ENCODE measurements at places on chromosomes 11 and 22. TPM values are rescaled to one million over a fixed set of nuclear protein-coding genes. Genes with fewer than 3 reads are reported as not detected.

CXCR5 gene
- total RNA-seq, result 4.1 TPM

DNA sequence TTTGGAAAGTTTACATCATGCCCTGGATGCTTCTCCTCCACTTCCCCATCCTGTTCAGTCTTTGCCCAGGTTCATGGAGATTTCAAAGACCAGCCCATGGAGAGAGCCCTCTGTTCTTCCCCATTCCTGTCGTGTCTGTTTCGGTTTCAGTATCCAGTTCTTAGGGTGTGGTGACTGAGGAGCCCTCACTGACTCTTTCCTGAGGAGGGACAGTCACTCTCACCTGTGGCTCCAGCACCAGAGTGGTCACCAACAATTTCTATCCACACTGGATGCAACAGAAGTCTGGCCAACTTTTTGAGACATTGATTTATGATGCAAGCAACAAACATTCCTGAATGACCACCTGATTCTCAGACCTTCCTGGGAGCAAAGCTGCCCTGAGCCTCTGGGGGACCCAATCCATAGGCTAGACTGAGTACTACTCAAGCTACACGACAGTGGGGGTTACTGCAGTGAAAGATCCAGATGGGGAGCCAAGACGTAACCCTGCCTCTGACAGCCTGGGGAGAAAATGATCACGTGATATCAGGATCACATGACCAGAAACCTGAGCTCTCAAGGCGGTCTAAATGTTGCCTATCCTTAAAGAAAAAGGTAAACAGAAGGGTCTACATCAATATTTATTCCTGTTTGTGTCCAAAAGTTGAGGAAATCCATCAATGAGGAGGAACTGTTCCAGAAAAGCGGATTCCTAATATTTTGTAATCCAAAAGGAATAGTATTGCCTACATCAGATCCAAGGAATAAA is 76.2 kb upstream of the VPREB1 start:
- H3K4me1 ChIP-seq, result no peaks in the 10 kb centered on the region
- peak; percentile 26 for DNase-seq
- H3K36me3 ChIP-seq, result no peaks in the 10 kb centered on the region
- H3K27me3 ChIP-seq, result no peaks in the 10 kb centered on the region
- peak overlapping the region; percentile 21 for H3K4me3 ChIP-seq

DNA sequence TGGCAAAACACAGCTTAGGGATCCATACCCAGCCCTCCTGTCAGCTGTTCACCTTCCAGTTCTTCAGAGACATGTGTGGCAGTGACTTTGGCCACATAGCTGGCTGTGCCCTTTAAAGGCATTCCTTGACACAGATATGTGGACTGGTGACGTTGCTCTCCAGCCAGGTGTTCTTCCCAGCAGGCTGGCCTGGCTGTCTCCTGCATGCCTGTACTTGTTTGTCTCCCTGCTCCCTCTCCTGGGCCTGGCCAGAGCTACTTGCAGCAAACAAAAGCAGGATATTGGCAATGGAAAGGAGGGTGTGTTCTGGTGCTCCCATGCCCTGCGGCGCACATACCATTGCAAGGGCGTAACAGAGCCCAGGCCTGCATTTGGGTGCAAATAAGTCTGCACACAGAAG is 38.3 kb downstream of the PIK3IP1 start:
- H3K27me3 ChIP-seq, result no peaks in the 10 kb centered on the region
- peak overlapping the region; percentile 52 for H3K27ac ChIP-seq
- H3K36me3 ChIP-seq, result no peaks in the 10 kb centered on the region
- H3K4me3 ChIP-seq, result no peak overlapping the region
- peak; percentile 73 for DNase-seq

GRCh38 chr11:124150684-124151083 is 32.5 kb upstream of the OR10D3 start:
- no peaks in the 10 kb centered on the region for H3K27me3 ChIP-seq
- no peaks in the 10 kb centered on the region for H3K36me3 ChIP-seq
- no peak overlapping the region for H3K27ac ChIP-seq
- no peaks in the 10 kb centered on the region for H3K4me1 ChIP-seq
- H3K4me3 ChIP-seq, result no peak overlapping the region

KCNQ1 gene
- 27.3 TPM for total RNA-seq

PDE2A gene
- total RNA-seq, result 41.9 TPM

- no peak overlapping the region for H3K4me3 ChIP-seq
- no peaks in the 10 kb centered on the region for H3K27me3 ChIP-seq
- DNase-seq, result no peak
- no peak overlapping the region for H3K27ac ChIP-seq
- no peaks in the 10 kb centered on the region for H3K36me3 ChIP-seq
Observed at GRCh38 chr11:72305891-72306585, 62.1 kb upstream of the PHOX2A start.

DNA sequence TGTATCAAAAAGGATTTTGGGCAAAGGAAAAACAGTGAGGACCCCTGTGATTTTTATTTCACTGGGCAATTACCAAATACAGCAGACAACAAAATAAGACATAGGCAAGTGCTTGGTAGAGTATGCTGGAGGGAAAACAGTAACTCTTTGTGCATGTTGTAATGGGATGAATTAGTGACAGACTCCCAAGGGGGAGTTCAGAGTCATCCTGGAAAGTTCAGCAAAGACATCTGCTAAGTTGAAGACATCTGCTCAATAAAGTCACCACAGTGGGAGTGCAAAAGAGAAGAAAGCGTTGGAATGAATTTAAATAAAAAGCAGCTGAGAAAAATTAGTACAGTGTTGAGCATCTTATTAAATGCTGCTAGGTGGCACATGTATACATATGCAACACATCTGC is 378.8 kb upstream of the ISX start:
- H3K36me3 ChIP-seq, result no peaks in the 10 kb centered on the region
- H3K27me3 ChIP-seq, result no peaks in the 10 kb centered on the region
- DNase-seq, result no peak
- no peak overlapping the region for H3K27ac ChIP-seq

SLC22A25 gene
- not detected for total RNA-seq

SCGB1A1 gene
- total RNA-seq, result not detected

DNA sequence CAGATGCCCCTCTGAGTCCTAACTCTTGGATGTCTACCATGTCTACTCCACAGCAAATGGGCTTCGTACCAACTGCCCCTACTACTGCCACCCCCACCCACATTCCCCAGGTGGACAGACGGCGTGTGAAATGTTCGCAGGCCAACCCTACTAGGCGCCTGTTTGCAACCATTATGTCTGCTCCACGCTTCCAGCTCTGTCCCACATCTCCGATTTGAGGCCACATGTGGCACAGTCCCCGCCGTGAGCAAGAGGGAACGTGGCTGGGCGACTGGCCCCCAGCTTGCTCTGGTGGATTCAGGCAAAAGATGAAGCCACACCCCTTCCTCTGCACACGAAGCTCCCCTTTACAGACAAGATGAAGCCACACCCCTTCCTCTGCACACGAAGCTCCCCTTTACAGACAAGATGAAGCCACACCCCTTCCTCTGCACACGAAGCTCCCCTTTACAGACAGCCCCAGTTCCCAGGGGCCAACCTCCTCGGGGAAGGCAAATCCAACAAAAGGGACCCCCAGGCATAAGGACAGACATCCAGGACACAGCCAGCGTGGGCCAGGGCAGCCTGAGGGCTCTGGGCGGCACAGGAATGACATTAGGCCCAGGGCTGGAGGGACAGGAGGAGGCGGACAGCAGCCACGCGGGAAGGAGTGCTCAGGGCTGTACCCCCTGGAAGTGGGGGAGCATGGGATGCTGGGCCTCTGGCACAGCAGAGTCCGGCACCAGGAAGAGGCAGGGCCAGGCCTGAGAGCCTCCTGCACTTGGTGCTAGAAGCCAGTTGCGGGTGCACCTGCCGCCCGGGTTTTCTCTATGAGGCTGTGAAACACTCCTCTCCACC is 106.2 kb downstream of the SHANK2 start:
- H3K27me3 ChIP-seq, result no peaks in the 10 kb centered on the region
- H3K4me3 ChIP-seq, result no peak overlapping the region
- DNase-seq, result no peak
- no peak overlapping the region for H3K27ac ChIP-seq

- no peaks in the 10 kb centered on the region for H3K36me3 ChIP-seq
- no peaks in the 10 kb centered on the region for H3K4me1 ChIP-seq
- H3K27me3 ChIP-seq, result no peaks in the 10 kb centered on the region
- no peak overlapping the region for H3K27ac ChIP-seq
- DNase-seq, result no peak
- H3K4me3 ChIP-seq, result no peak overlapping the region
Observed at GRCh38 chr11:74269161-74269811, 42.2 kb downstream of the P4HA3 start.

SCN3B gene
- 0.79 TPM for total RNA-seq

- no peak overlapping the region for H3K4me3 ChIP-seq
- H3K36me3 ChIP-seq, result no peaks in the 10 kb centered on the region
- no peaks in the 10 kb centered on the region for H3K27me3 ChIP-seq
- no peaks in the 10 kb centered on the region for H3K4me1 ChIP-seq
- no peak for DNase-seq
- no peak overlapping the region for H3K27ac ChIP-seq
Observed at GRCh38 chr11:26323837-26324236, 8.1 kb upstream of the ANO3 start.

DNA sequence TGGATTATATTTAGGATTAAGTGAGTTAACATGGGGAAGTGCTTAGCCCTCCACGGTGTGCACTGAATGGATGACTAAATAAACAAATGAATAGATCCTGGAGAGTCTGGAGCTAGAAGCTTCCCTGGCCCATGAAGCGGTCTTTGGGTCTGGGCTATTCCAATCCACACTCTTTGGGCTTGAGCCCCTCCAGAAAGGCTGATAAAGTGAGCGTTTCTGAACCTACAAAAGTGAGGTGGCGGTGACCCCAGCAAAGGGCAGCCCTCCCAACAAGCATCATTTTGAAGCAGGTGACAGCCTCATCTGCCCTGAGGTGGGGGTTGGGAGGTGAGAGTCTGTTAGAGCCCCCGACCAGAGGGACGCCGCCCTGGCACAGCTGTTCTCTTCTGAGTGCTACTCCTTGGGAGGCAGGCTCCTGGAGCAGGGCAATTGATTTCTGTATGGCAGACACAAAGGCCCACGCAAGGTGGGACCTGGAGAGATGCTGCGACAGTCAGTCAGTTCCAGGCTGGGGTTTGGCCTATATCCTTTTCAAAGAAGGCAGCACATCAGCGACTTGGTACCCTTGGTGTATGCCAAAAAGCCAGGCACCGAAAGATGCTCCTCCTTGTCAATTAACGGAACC is 157.8 kb downstream of the CACNA1I start:
- DNase-seq, result no peak
- H3K4me3 ChIP-seq, result no peak overlapping the region
- H3K36me3 ChIP-seq, result no peaks in the 10 kb centered on the region
- H3K27me3 ChIP-seq, result peaks cover 36% of the 10 kb centered on the region

GRCh38 chr11:113874096-113874495 is 1.3 kb downstream of the USP28 start:
- H3K4me3 ChIP-seq, result peak overlapping the region; percentile 73
- no peaks in the 10 kb centered on the region for H3K27me3 ChIP-seq
- no peak for DNase-seq
- no peak overlapping the region for H3K27ac ChIP-seq

SVIP gene
- 14.0 TPM for total RNA-seq

PIWIL4 gene
- total RNA-seq, result 9.6 TPM

CHEK2 gene
- not detected for total RNA-seq

DNA sequence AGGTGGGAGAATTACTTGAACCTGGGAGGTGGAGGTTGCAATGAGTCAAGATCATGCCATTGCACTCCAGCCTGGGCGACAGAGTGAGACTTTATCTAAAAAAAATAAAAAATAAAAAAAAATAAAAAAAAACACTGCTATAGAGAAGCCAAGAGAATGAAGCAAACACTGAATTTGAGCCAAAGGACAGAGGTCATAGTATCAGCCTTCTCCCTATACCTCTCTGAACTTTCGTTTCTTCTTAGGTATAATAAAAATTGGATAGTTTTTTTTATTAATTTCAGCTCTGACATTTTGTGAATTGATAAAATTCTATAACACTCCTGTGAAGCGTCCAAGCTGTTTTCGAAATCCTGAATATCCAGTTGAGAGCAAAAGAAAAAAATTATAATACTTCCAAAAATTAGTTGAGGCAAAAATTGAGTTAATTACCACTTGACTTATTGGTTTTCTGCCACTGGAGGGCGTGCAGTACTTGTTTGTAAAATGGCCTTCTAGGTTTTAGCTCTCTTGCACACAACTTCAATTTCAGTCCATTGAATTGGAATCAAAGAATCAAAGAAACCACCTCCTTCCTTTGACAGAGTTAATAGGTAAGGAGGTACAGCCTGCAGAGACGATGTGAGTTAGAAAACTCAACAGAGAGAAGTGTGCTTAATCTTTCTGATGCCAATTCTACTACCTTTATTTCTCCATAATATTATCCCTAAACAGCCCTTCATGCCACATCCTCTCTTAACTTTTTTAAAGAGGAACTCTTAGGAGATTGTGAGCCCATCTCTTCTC is 143.2 kb downstream of the BBOX1 start:
- H3K27ac ChIP-seq, result no peak overlapping the region
- DNase-seq, result peak; percentile 56
- H3K4me1 ChIP-seq, result peaks cover 18% of the 10 kb centered on the region
- no peaks in the 10 kb centered on the region for H3K36me3 ChIP-seq

TBX10 gene
- total RNA-seq, result 15.0 TPM

- no peaks in the 10 kb centered on the region for H3K27me3 ChIP-seq
- H3K4me1 ChIP-seq, result peaks cover 5% of the 10 kb centered on the region
- DNase-seq, result peak; percentile 51
- H3K4me3 ChIP-seq, result no peak overlapping the region
- no peak overlapping the region for H3K27ac ChIP-seq
- H3K36me3 ChIP-seq, result no peaks in the 10 kb centered on the region
Observed at GRCh38 chr11:36540998-36541397, 26.8 kb upstream of the RAG1 start.

SLC35E4 gene
- 13.5 TPM for total RNA-seq

GRCh38 chr11:122649116-122649515 is 6.4 kb upstream of the UBASH3B start:
- H3K4me1 ChIP-seq, result no peaks in the 10 kb centered on the region
- no peak overlapping the region for H3K4me3 ChIP-seq
- no peak for DNase-seq
- H3K27me3 ChIP-seq, result peaks cover under 1% of the 10 kb centered on the region
- H3K36me3 ChIP-seq, result no peaks in the 10 kb centered on the region
- H3K27ac ChIP-seq, result no peak overlapping the region

DNA sequence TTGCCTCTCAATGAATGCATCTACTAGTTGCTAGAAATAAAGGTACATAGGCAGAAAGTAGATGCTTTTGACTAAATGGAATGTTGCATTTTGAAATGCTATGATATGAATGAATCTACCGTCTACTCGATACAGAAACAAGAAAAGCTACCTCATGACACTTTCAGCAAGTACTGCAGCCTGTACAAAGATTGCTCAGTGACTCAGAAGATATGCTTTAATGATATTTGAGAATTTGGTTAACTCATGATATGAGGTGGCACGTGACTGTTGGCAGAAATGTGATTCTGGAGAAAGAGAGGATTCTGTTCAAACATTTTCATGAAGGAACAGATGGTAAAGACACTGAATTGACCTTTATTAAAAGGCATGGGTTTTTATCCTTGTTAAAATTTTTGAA is 76.0 kb downstream of the HSD17B12 start:
- no peaks in the 10 kb centered on the region for H3K27me3 ChIP-seq
- H3K36me3 ChIP-seq, result peaks cover 15% of the 10 kb centered on the region
- no peak overlapping the region for H3K4me3 ChIP-seq
- H3K27ac ChIP-seq, result no peak overlapping the region

DNA sequence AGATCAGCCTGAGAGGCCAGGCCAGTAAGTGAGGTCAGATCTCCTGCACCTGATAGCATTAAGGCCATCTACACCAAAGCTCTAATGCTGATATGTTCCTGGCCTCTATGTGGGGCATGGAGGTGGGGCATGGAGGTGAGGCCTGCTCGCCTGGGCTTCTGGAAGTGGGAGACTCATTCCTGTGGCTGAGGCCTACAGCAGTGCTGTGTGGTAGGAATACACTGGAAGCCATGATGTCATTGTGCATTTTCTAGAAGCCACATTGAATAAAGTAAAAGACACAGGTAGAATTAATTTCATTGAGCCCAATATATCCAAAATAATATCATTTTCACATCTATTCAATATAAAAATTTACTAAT is 2.7 kb downstream of the PNPLA3 start:
- no peak overlapping the region for H3K27ac ChIP-seq
- H3K4me3 ChIP-seq, result no peak overlapping the region
- peaks cover 12% of the 10 kb centered on the region for H3K27me3 ChIP-seq
- DNase-seq, result no peak
- peaks cover 3% of the 10 kb centered on the region for H3K4me1 ChIP-seq

Data from transverse colon (tissue), 4 donors.